ENCODE measurements at places on chromosomes 7 and 10. TPM values are rescaled to one million over a fixed set of nuclear protein-coding genes. Genes with fewer than 3 reads are reported as not detected.

Gene TAF6
- 21.0 TPM for total RNA-seq

Gene HTR7
- total RNA-seq: 0.47 TPM

Gene MRLN
- total RNA-seq: not detected

Gene NSMCE4A
- total RNA-seq: 70.4 TPM

Gene BTBD16
- not detected for total RNA-seq

Gene MOGAT3
- total RNA-seq: not detected

Gene KLLN
- 0.95 TPM for total RNA-seq

Gene MMP21
- not detected for total RNA-seq

Gene SFRP5
- 0.60 TPM for total RNA-seq

Gene WDFY4
- 6.8 TPM for total RNA-seq

Gene CC2D2B
- total RNA-seq: 2.9 TPM

Gene MTG1
- 18.6 TPM for total RNA-seq

Gene OPN4
- not detected for total RNA-seq

Gene TBX20
- not detected for total RNA-seq

Gene PRXL2A
- total RNA-seq: 456 TPM

Gene CPA2
- not detected for total RNA-seq

Gene SHLD2
- 26.8 TPM for total RNA-seq

Gene ANKRD2
- total RNA-seq: 2.7 TPM

Gene DGKI
- total RNA-seq: 1.5 TPM

Gene CD36
- 897 TPM for total RNA-seq

Gene SLC13A1
- not detected for total RNA-seq

Gene TUBAL3
- not detected for total RNA-seq

Gene CNPY1
- total RNA-seq: not detected

Gene HOXA7
- 6.1 TPM for total RNA-seq

Gene SFTPD
- total RNA-seq: not detected

Gene GBX1
- not detected for total RNA-seq

Gene SPDYE8
- not detected for total RNA-seq

Gene ZNF727
- total RNA-seq: 0.96 TPM

Gene LIPN
- not detected for total RNA-seq

Gene NUTM2E
- 0.65 TPM for total RNA-seq

Gene NUPR2
- not detected for total RNA-seq

Gene OR2A7
- total RNA-seq: 3.1 TPM

Gene CYP3A7
- total RNA-seq: 0.56 TPM

Gene LIPJ
- 0.46 TPM for total RNA-seq

Gene PLXDC2
- 79.9 TPM for total RNA-seq

Gene PNPLA8
- 80.6 TPM for total RNA-seq

Gene PKD1L1
- 0.56 TPM for total RNA-seq

Gene OR9A2
- not detected for total RNA-seq

Gene DPYSL4
- total RNA-seq: 0.69 TPM

Gene SPDYE11
- total RNA-seq: not detected

Gene CHAT
- not detected for total RNA-seq

Gene GNAT3
- not detected for total RNA-seq

Gene TRPV5
- total RNA-seq: not detected

Gene AKR1C2
- 269 TPM for total RNA-seq

Data from omental fat pad (tissue), 4 donors.